Stimulated activated CD4-positive, alpha-beta T cell treated with anti-CD3 and anti-CD28 coated beads, Interleukin-4, amount 100 ng/mL, for 48 hours (primary cell): ENCODE measurements at places on chromosomes 2 and 18.

DNA sequence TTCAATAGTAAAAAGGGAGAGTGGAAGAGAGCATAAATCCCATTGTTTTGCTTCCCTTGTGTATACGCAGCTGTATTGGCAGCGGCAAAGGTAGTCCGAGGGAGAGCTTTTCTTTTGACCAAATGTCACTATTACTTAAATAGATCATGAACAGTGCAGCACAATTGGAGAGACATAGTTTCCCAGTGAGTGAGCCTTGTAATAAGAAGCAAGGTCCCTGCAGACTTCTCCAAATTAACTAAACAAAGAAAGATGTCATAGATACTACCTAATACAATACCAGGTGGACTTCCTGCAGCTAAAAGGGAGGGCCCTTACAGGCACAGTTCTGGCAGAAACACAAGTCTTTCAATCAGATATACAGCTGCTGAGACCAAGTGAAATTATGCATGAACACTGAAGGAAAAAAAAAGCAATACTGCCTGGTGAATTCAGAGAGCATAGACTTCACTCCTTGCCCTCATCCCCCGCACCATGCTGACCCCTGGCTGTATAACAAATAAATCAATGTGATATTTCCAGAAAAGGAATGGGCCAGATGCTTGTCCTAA lies 404.7 kb upstream of the CDH2 start:
- no peak for DNase-seq

DNA sequence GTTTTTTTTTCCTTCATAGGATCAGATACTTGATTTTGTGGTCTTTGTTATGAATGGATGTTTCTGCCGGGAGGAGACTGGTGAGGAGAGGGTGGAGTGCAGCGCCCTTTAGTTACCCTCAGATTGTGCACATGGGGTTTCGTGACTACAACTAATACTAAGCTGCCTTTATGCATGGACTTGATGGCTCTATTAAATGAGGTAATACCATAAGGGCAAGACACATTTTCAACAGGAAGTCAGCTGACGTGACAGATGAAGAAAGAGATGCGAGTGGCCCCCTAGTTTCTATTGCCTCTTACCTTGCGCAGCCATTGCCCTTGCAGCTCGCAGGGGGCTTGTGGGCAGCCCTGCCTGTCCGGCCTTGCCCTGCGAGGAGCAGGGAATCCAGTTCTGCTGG lies 24.4 kb downstream of the ZNF407 start:
- no peak for DNase-seq

DNA sequence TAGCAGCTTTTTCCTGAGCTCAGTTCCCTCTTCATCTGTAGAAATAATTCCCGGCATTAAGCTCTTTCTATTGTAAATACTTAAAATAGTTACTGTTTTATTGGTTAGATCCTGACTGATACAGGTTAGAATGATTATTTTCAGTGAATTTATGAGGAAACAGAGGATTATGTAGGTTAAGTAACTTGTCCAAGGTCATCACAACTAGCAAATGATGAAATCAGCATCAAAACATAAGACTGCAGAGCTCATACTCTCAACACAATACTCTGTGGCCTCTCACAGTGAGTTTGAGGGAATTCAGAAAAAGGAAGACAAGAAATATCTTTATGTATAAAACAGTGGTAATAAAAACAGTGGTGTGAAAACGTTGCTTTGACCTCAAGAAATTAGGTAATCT lies 113.2 kb upstream of the DLX2 start:
- DNase-seq = no peak

DNA sequence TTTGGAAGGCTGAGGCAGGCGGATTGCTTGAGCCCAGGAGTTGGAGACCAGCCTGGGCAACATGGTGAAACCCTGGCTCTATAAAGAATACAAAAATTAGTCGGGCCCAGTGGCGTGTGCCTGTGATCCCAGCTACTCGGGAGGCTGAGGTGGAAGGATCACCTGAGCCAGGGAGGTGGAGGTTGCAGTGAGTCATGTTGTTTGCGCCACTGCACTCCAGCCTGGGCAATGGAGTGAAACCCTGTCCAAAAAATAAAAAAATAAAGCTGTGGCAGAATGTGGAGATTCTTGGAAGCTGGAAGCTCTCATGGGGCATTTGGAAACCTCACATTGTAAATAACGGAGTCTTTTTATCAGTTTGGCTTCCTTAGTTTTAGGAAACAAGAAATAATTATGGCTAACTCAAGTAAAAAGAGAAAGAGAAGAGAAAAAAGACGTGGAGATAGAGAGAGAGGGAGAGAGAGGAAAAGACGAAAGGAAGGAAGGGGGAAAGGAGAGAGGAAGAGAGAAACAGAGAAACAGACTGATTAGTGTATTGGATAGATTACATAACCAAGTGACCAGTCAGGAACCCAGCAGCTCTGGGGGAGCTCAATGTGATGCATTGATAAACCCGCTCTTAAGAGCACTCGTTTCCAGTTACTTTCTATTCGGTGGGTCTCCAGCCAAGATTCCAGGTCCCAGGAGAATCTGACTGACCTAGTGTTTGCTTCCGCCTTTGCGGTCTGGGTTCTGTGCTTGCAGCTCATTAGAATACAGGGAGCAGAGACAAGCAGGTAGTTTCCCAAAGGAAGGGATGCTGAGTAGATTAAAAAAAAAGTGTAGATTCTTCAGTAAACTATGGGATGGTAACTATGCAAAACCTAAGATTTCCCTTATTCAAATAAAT lies 1.1 kb upstream of the SPAST start:
- no peak for DNase-seq

GRCh38 chr2:227118353-227118752 lies 45.7 kb downstream of the COL4A4 start:
- DNase-seq = no peak

DNA sequence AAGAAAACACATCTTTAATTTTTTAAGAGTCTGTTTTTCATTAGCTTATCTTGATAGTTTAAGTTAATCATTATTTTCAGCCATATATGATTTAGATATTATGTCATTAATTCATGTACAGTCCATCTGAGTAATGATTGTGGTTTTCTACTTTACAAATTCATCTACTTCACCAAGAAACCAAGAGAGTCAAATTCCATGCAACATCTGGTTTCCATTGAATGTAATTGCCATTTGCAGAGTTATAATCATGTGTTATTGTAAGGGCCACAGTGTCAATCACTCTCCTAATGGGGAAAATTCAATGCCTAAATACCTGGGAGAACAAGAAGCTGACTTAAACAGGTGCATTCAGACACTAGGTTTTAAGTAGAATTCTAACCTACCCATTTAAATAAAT lies 217.2 kb upstream of the OSR1 start:
- DNase-seq = no peak

- DNase-seq = no peak
Observed at GRCh38 chr2:177733-178132, 86.1 kb downstream of the SH3YL1 start.

GRCh38 chr2:226187156-226187555 lies 612.5 kb downstream of the IRS1 start:
- DNase-seq = no peak

DNA sequence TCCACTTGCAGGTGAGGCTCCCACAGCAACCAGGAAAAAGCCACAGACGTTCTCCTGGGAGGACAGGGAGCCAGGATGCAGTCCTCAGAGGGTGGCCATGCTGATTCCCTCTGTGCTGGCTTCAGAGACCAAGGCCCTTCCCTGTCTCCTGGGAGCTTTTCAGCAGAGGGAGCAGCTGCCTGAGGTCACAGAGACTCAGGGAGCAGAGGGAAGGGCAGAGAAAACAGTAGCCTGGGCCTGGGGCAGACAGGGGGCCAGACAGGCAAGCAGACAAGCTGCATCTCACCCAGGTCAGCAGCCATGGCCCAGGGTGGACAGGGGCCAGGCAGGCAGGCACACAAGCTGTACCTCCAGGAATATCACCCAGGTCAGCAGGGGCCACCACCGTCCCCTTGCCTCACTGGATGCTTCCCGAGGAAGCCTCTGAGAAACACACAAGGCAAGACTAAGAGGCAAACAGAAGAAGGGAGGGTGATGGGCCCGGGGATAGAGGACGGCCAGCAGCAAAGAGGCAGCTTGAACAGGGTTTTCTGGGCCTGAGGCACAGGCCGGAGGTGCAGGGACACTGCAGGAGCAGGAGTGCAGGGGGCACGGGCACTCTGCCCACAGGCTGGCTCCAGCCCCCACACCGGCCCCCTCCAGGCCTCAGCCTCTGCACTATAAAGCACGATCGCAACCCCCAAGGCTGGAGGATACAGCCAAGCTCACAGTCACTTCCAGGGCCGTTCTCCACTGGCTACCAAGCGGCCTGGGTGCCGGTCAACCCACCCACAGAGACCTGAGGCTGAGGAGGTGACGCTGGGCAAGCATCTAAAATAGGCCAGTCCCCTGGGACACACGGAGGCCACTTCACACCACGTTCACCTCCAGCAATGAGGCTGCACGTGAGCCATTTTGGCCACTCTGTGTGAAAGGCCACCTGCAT lies 6.1 kb downstream of the SLC66A2 start:
- DNase-seq = no peak

GRCh38 chr2:52128081-52128480 lies 1096.1 kb upstream of the NRXN1 start:
- no peak for DNase-seq

DNA sequence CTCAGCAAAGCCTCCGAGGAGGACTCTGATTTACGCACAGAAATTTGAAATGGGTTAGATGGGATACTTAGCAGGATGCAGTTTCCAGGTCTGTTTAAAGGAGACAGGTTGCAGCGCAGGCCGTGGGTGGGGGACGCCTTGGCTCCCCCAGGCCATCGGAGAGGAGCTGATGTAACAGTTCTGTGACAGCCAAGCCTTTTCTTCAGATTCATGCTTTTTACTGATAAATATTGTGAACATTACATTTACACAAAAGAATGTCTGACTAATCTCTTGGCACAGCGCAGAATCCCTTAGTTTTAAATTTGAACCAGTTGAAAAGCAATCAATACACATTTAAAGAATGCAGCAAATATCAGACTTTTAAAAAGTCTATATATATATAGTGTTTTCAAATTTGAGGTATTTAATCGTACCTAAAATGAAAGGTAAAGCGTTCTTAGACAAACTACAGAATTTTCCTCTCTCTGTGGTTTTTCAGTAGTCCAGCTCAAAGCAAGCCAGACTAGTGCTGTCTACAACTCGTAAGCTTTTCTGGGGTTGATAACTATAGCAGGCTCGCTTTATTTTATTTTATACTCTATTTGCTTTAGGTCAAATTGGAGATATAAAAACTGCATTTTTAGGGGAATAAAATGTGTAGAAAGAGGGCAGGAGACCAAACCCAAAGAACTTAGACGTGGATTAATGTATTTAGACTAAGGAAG lies 221.9 kb downstream of the PIEZO2 start:
- DNase-seq = no peak

GRCh38 chr2:76415821-76416220 lies 705.1 kb upstream of the GCFC2 start:
- DNase-seq = no peak

DNA sequence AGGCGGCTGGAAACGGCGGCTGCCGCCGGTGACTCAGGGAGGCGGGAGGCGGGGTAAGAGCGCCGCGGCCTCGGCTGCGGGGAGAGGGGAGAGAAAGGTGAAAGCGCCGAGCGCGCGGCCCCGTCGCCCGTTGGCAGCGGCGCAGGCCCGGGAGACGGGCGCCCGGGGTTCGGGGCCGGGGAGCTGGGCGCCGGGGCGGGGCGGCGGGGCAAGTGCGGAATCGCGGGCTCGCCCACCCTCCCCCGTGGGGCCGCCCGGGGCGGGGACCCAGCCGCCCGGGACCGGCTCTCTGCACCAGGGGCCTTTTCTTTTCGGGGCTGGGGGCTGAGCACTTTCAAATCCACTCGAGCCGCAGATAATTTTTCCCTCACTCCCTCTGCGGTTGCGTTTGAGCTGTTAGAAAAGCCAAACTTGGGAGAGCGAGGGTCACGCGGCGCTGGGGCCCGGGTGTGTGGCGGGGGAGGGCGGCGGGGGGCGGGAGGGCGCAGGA lies 266 bp downstream of the KDM3A start:
- DNase-seq = no peak

DNA sequence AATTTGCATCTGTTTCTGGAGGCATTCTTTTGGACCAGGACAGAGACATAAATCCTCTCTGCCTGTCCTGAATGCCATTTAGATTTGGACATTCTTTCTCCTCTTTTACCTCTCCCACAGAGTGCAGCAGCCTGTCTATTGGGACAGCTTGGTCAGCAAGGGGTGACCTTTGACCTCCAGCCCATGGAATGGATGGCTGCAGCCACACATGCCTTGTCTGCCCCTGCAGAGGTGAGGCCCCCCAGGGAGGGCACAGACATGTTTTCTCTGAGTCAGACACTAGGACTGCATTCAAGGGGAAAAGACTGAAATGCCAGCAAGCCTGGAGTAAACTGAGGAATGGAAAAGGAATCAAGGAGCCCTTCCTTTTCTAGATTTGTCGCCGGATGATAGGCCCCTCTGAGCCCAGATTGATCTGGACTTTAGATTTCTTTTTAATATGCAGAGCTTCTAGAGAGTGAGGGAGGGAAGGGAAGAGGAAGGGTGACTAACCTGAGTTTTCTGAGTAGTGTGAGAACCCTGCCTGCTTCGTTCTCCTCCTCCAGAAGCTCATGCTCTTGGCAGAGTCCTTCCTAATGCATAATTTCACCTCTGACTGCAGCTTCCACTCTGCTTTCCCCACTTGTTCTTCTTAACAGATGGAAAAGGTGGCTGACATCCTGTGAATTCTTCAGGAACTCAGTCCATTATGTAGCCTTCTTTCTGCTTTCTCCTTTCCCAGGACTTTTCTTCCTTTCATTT lies 16.1 kb upstream of the TTLL4 start:
- DNase-seq = no peak

DNA sequence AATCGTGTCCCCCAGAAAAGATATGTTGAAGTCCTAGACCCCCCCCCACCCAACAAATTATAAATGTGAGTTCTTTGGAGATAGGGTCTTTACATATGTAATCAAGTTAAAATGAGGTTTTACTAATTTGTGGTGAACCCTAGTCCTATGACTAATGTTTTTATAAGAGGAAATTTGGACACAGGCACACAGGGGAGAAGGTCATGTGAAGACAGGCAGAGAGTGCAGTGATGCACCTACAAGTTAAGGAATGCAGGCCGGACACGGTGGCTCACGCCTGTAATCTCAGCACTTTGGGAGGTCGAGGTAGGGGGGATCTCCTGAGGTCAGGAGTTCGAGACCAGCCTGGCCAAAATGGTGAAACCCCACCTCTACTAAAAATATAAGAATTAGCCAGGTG lies 5.8 kb upstream of the PMAIP1 start:
- DNase-seq = no peak

- no peak for DNase-seq
Observed at GRCh38 chr2:127826047-127826446, 15.1 kb upstream of the WDR33 start.

DNA sequence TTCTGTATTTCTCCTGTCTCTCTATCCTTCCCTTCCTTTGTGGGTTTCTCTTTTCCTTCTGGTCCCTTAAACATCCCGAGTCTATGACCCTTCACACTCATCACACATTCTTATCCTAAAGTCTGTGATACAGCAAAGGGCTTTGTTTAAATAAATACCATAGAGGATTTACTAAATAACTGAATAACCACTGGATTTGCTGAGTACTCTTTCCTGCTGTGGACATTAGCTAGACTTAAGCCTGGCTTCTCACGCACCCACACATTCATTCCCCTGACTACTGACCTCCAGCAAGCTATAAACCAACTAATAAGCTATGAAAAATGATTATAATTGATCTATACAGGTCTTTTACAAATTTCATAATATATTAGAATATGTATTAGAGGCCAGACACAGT lies 76.6 kb downstream of the COL4A3 start:
- DNase-seq = no peak

GRCh38 chr2:211049321-211050018 lies 493.1 kb downstream of the CPS1 start:
- DNase-seq = no peak
